Stimulated activated CD8-positive, alpha-beta memory T cell treated with anti-CD3 and anti-CD28 coated beads, Interleukin-4, amount 100 ng/mL, for 4 hours (primary cell): ENCODE measurements at places on chromosomes 6 and 20.

DNA sequence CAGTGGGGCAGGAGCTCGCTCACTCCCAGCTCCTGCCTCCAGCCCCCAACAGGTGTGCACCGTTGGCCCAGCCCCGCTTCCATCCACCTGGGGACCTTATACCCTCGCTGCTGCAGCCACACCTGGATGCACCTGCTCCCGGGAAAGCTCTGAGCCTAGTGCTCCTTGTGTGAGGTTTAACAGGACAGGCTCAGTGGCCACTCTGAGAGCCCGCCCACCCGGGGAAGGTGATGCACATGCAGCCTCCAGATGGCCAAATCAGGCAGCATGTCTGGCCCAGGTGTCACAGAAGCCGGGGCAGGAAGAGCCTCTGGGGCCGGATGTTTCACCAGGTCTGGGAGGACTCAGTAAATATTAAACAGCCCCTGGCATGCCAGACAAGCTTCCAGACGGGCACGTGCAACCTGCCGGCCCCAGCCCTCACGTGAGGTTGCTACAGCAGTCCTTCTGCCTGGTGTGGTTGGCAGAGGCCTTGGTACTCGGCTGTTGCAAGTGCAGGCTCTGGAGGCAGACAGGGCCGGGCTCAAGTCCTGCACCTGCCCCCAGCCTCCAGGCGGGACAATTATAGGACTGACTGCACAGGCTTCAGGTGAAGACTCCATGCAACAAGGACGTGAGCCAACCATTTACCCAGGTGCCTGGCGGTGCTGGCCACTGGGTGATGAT, 66.9 kb downstream of the RIPOR3 start:
- DNase-seq, result no peak

DNA sequence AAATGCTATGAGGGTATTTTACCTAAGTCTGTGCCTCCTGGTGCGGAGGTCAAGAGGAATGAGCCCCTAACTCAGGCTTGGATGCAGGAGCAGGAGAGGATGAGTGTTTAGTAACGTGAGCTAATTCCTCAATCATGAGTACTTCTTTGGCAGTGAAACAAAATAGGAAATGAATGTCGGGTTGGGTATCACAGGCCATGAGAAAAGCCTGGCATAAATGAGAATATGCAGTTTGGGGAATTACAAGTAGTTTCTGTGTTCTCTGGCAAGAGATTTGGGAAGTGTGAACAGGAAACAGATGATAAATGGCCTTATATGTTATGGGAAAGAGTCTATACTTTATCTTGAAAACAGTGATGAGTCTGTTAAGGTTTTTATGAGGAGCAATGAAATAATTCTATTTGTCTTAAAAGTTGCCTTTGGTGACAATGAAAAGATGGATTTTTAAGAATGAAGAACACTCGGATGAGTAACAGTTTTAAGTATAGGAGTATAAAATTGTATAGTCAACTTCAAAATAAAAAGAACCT, 59.0 kb upstream of the RNF146 start:
- no peak for DNase-seq

- no peak for DNase-seq
These were observed 9.7 kb downstream of the SYNDIG1 start for GRCh38 chr20:24479106-24479505.

- DNase-seq, result no peak
These were observed 25.9 kb upstream of the ROS1 start for GRCh38 chr6:117451671-117452070.

DNA sequence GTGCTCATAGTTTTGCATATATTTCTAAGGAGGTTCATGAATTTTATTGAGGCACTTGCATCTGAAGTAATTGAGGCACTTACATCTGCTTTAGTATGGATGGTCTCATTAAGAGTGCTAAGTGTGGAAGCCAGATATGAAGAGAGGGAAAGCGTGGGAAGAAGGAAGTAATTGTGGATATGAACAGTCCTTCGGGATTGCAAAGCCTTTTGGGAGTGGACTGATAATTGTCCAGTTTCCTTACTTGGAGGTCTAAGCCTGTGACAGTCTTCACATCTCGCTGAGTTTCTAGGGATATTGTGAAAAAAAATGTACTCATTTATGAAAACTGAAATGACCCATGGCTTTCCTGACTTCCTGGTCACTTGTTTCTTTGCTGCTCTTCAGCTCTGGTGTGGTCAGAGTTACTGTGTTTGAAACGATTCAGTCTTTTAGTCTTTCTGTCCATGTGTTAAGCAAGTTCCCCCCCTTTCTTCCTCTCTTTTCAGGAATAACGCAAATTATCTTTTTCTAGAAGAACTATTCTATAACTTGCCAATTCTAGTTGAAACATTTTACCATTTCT, 137.3 kb downstream of the ZFAND3 start:
- DNase-seq, result no peak

GRCh38 chr20:59044796-59045195, 2.2 kb upstream of the PRELID3B start:
- no peak for DNase-seq

GRCh38 chr6:4280707-4281106, 145.3 kb upstream of the ECI2 start:
- no peak for DNase-seq

GRCh38 chr6:52457096-52457495, 37.0 kb downstream of the EFHC1 start:
- no peak for DNase-seq

GRCh38 chr6:128642132-128642531, 121.7 kb upstream of the PTPRK start:
- no peak for DNase-seq

GRCh38 chr20:57223648-57224489, 42.6 kb downstream of the BMP7 start:
- DNase-seq, result no peak

DNA sequence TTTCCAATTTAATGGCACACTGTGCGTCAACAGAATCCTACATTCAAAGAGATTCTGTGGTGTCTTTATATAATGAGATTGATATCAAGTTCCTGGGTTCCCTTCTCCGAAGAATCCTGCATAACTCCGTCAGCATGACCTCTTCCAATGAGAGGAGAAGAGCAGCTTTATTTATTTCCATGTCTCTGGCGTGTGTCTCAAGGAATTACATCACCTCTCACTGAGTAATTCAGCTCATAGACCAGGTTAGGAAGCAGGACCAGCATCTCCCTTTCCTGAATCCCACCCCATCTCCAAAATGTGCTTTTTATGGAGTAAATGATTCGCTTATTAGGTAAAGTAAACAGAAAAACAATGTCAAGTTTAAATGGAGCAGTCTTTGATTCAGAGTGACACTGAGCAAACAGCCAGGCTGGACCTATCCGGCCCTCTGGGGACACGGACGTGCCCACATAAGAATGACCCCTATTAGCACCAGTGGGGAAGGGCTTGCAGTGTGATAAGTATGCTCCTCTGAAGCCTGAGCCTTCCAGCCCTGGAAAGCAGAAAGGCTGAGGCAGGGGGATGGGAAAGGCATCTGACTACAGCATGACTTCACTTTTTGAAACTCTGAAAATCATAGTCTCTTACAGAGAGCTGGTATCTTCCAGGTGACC, 165.2 kb downstream of the CLIC5 start:
- no peak for DNase-seq

- DNase-seq, result no peak
These were observed 11.7 kb downstream of the SIM1 start for GRCh38 chr6:100452998-100453397.

- DNase-seq, result no peak
These were observed 70.6 kb downstream of the CDH22 start for GRCh38 chr20:46237736-46238135.

- no peak for DNase-seq
These were observed 101.5 kb downstream of the SGK1 start for GRCh38 chr6:134216301-134217010.

DNA sequence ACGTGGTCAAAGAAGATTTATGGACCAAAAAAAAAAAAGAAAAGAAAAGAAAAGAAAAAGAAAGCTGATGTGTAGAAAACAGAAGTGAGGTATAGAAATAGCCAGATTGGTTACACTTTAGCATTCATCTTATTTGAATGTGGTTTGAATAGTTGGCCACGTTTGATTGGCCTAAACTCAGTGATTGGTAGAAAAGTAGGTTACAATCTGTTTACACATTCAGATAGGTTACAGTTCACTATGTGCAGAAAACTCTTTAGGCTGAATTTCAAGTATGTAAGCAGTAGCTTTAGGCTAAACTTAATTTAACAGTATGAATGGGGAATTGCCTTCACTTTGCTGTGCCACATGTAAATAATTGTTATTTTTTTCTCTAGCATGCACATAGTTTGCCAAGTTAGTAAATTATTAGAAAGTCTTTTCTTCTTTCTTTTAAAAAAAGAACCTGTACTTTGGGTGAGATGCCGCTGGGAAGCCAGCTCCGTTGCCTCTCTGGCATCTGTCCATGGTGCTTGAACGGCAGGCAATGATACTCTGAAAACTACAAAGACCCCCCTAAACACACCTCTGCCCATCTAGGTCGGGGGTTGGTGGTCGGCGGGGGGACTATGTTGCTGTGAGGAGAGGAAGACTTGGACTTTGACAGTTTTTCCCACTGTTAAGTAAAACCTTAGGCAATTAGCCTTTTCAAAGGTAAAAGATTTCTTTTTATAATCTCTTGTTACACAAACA, 173.0 kb downstream of the AIG1 start:
- DNase-seq, result no peak

DNA sequence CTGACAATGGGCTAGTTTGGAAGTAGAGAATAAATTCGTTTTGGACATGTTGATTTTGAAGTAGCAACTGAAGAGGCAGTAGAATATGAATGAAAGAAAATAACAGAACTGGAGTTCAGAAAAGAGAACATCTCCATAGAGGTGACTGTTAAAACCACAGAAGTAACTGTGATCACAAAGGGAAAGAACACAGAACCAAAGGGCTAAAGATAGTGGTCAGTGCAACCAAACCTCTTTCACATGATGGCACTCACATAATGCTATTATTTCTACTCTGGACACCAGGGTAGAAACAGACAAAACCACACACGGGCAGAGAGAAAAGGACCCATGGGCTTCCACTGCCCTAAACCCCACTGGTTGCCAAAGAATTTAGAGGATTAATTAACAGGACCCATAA, 58.5 kb downstream of the CDK19 start:
- DNase-seq, result no peak

DNA sequence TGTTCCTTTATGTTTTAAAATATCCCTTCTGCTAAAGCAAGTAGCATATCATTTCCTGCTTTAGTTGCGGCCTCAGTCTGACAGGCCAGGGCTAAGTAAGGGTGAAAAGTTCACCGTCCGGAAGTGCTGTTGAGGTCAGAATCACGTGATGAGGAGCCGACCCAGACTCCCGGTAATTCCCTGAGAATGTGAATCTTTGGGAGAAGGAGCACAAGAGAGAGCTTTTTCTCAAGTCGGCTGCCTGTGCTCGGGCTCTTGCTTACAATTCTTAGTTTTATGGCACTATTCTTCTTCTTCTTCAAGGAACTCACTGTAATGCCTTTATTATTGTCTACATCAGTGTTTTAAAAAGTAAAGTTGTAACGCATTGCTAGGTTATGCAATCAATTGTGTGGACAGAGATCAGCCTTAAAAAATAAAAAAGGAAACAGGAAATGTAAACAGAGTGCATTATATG, 309.3 kb downstream of the PRL start:
- DNase-seq, result no peak

- no peak for DNase-seq
These were observed 62.9 kb downstream of the ESR1 start for GRCh38 chr6:151870375-151870774.

DNA sequence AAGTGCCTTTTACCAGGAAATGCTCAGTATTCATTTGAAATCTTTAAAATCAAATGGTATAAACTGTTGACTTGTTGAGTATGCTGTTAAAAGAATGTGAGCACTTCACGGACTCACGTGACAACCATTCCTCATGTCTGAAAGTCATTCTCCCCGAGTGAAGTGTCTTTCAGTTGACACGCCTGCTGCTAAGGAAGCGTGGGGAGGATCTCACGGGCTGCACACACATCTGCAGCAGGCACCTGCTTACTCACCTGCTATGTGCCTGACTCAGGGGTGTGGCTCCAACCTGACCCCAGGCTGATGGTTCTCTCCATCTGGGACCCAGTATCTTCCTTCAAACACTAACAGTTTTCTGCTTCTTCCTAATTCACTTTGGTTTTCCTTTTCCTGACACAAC, 32.7 kb downstream of the WDR27 start:
- no peak for DNase-seq

GRCh38 chr6:148004651-148005050, 338.0 kb upstream of the SASH1 start:
- DNase-seq, result no peak

GRCh38 chr6:30450909-30451841, 38.1 kb upstream of the HLA-E start:
- no peak for DNase-seq

DNA sequence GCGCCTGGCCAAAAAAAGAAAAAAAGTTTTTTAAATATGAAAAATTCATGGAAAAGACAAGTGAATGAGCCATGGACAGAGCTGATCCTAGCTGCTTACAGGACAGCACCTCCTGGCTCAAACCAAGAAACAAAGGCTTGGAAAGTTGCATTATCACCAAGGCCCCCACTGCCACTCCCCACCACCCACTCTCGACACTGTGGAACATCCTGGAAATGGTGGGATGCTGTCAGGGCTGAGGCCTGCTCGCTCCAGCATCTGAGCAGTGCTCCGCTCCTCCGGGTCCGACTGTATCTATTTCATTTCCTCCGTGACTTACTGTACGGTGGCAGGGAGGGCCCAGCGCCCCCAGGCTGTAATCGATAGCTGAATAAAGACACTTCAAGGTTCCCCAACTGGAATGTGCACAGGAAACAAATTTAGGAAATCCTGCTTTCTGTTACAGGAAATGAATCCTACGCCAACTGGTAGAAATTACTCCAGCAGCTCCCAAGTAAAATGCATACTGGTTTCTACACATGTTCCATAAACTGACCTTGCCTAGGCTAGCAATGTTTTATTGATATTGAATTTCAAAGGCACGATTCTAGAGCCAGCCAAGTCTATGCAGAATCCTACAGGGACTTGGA, 109.5 kb upstream of the NFATC2 start:
- no peak for DNase-seq
